ENCODE measurements at places on chromosomes 4 and X.

DNA sequence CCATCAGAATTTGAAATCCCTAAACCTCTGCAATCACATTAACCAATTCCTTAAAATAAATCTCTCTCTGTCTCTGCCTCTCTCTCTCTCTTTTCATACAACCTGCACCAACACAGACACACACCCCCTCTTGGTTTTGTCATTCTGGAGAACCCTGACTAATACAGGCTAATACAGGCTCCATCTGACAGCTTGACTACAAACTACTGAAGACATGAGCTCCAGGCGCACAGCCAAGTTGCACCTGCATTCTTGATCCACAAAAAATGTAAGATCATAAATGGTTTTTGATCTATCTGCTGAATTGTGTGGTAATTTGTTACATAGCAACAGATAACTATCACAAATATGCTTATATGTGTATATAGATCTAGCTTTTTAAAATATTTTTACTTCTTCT lies 2414.2 kb downstream of the PCDH7 start:
- no peak for DNase-seq

DNA sequence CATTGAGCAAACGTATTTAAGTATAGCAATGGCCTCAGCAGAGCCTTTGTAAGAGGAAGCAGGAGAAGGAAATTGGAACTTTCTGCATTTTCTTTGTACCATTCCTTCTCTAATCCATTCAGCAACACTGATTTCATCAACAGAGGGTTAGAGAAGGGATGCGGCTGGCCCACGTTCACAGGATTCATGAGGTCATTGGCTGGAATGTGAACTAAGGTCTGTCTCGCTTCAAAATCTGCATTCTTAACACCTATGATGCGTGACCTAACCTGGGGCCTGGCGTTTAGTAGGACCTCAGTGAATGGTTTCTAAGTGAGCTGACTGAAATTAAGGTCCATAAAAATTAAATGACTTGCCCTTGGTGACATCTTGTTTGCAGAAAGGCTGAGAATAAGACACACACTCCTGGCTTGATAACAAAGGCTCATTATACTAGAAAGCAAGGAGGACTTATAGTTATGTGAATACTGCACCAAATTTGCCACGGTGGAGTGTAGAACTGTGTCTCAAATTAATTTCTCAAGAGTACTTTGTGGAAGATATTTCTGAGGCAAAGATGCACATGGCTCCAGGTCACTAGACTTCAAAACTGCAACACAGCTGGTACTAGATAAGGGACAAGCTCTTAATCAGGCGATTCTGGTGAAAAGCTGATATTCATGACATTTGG lies 25.4 kb downstream of the FGFBP1 start:
- DNase-seq = no peak

- no peak for DNase-seq
Observed at GRCh38 chr4:3465698-3466671, 2.9 kb downstream of the DOK7 start.

DNA sequence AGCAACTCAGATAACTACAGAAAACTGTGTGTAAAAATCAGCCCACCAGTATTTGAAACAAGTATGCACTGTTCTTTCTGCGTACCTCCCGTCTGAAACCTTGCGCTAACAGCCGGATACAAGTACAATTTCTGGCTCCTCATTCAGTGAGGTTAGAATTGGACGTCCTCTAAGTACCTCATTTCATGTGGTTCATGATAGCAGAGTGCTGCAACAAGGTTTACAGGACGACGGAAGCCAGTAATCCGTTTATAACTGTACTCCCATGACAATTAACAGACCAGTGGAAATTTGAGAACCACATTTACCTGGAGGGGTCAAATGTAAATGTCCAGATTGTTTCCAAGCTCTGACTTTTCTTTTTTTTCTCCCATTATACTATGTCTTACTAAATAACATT lies 52.9 kb upstream of the TENM3 start:
- DNase-seq = no peak
